ENCODE measurements at places on chromosomes 12 and 14.

GRCh38 chr14:104895207-104895785 is 29.4 kb upstream of the PLD4 start:
- no peak for DNase-seq

DNA sequence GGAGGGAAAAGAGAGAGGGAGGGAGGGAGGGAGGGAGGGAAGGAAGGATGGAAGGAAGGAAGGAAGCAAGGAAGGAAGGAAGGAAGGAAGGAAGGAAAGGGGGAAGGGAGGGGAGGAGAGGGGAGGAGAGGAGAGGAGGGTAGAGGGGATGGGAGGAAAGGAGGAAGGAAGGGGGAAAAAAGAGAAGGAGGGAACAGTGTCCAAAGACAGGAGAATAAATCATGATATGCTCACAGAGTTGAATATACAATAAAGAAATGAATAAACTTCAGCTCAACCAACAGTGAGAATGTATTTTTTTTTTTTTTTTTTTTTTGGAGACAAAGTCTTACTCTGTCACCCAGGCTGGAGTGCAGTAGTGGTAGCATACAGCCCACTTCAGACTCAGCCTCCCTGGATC is 4.0 kb downstream of the OR6J1 start:
- DNase-seq: no peak

DNA sequence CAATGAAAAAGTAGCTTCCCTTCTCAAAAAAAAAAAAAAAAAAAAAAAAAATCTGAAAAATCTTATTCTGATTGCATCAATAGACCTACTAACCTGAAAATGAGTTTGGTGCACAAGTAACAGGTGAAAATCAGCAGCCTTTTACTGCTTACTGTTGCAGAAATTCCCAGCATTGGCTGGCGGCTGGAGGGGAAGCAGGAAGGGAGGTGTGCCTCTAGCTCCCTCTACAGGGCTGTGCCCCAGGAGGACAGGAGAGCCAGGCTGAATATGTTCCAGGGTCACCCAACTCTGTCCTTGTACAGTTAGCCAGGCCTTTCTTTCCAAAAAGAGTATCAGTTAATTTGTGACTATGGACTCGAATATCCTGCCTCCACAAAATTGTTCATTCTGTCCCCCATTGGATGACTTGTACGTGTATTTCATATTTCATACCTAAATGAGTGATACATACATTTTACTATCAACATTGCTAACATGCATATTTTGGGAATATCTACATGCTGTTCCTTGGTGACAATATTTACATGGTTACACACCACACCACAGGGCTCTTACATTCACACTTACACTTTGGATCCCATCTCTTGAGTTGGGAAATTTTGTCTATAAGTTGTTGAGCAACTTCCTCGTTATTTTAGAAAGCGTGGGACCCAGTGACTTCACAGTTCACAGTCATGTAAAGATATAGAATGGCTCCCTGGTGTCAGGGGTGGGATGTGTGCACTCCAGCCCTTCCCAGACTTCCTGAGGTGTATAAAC is 124.8 kb downstream of the SAMD4A start:
- DNase-seq: no peak

DNA sequence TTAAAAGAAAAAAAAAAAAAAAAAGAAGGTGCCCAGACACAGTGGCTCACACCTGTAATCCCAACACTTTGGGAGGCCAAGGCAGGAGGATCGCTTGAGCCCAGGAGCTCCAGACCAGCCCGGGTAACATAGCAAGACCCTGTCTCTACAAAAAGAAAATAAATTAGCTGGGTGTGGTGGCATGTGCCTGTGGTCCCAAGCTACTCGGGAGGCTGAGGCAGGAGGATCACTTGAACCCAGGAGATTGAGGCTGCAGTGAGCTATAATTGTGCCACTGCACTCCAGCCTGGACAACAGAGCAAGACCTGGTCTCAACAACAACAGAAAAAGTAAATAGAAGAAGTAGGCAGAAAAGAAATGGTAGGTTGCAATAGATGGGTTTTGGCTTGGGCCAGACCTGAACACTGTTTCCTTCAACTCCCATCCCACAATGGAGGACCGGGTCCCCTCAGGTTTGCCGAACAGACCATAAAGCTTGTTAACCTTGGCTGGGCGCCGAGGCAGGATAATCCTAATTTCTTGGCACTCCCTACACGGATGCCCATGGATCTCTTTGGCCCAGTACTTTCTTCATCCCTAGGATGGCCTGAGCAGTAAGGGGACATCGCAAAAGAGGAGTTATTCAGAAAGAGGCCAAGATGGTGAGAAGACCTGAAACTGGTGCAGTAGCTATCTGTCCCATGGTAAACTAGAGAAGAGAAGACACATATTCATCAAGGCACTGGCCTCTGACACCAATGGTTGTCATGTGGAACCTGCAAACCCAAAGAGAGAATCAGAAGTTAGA is 165.5 kb upstream of the CCND2 start:
- DNase-seq: no peak

GRCh38 chr12:42422785-42423184 is 96.8 kb downstream of the PPHLN1 start:
- no peak for DNase-seq

Measured in stimulated activated CD4-positive, alpha-beta T cell treated with anti-CD3 and anti-CD28 coated beads, Interleukin-1b, Interleukin-23, amount 100 ng/mL, for 1 hour (primary cell).